ENCODE measurements at places on chromosomes 7 and 10.
A peak's percentile ranks its signal among the peaks of the same experiment; 100 is the strongest.

GRCh38 chr10:49286686-49287085, 12.3 kb upstream of the C10orf71 start:
- DNase-seq = no peak

GRCh38 chr10:50506861-50507573, 116.7 kb downstream of the SGMS1 start:
- DNase-seq = no peak

DNA sequence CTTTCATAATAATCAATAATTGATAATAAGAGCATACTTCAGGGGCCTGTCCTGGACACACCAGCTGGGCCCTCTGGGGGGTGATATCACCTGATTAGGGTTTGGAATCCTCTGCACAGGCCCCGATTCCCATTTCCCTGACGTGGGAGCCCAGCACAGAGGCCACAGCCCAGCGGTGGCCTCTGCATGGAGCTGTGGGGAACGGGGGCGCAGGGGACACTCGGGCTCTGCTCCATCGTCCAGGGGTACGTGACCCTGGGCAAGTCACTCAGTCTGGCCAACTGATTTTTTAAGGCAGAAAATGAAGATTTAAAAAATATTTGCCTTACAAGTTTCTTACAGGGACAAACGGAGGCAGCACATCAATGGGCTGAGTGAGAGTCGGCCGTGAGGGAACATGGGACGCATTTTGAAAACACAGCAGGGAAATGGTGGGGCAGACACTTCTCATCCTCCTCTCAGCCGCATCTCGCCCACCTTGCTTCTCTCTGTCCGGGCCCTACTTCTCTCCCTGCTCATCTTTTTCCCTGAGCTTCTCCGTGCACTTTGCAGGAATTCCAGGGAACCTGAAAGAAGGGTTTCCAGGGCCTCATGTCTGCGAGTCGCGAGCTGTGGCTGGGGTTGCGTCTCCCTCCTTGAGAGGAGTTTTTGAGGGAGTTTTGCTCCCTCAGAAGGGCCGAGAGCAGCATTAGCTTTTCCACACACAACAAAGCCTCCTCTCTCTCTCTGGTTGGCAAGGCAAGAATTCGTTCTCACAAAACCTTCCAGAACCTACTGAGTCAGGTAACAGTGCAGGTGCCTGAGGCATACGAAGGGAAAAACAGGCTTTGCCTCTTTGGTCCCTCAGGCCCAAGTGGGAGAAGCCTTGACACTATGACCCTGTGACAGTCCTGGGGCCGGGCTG, 312.0 kb downstream of the WDR37 start:
- DNase-seq = no peak

DNA sequence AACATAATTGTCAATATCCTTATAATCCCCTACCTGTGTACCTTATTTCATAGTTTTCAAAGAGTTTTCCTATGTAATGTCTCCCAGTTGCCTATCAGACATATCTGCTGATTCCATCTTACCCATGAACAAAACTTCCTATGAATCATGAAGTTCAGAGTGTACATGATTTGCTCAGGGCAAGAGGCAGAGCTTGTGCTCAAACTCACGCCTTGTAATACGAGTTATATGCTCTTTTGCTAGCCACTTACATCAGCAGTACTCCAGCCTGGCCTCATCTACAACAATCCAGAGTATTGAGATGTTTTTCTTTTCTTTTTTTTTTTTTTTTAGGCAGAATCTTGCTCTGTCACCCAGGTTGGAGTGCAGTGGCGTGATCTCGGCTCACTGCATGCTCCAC, 11.8 kb downstream of the PKD2L1 start:
- DNase-seq = no peak

DNA sequence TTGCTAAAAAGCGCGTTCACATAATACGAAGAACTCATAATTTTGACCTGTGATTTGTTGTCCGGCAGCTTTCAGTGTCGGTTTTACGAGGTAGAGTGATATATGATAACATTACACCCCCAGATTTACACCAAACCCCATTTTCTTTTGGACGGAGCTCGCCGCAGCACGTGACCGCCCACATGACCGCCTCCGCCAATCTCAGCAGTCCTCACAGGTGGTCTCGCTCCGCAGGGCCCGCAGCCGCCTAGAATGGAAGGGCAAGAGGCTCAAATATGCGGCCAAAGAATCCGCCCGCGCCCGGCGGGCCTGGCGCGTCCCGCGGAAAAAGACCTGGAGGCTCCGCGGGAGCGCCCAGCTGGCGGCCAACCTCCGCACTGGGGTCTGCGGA, at the start of gene HOXA7:
TSS of gene HOXA7 (minus strand) at position 168 of the 391 bp plus-strand sequence. CDS start at position 38, 130 bp downstream.
- DNase-seq = no peak

DNA sequence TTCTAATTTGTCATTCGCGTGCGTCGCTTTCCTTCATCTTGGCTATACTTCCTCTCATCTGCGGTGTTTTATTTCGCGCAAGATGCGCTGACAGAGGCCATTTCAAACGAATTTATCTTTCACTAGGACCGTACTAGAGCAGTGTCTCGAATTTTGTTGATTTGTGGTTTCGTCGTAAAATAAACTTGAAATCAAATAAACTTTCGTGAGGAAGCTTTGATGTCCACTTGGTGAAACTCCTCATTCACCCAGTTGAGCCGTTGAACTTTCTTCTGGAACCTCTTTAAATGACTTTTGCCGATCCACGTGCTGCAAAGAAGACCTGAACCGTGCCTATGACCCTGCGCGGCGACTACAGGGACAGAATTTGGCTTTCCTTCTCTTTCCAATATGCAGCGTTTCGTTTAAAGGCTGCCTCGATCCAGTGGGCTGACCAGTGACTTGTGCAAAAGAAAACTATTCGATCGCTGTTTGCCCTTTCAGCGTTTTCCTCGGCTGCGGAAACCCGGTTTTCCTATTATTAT, 163.9 kb upstream of the PPP1R3A start:
- no peak for DNase-seq

- no peak for DNase-seq
Observed at GRCh38 chr10:580778-581177, 108.7 kb downstream of the DIP2C start.

GRCh38 chr10:130519791-130520190, 383.6 kb downstream of the GLRX3 start:
- DNase-seq = no peak

DNA sequence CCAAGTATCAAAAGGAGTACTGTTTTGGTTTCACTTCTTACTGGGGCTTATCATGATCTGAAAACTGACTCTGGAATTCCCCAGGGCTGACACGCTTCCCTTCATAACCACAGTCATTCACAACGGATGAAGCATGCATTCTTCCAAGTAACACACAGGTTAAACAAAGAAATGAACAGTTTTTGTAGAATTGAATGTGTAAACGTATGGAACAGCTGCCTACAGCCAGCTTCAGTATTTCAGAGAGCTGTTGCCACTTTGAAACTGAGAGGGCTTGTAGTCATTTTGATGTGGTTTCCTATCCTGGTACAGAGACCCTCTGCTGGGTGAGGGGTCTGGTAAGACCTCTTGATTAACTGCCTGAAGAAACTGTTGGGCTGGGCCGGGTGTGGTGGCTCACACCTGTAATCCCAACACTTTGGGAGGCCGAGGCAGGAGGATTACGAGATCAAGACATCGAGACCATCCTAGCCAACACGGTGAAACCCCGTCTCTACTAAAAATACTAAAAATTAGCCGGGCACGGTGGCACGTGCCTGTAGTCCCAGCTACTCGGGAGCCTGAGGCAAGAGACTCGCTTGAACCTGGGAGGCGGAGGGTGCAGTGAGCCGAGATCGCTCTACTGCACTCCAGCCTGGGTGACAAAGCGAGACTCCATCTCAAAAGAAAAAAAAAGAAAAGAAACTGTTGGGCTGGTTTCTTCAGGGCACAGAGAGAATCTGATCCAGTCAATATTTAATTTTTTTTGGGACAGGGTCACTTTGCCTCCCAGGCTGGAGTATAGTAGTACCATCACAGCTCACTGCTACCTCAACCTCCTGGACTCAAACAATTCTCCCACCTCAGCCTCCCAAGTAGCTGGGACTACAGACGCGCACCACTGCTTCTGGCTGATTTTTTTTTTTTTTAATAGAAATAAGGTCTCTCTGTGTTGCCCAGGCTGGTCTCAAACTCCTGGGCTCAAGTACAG, 4.7 kb downstream of the NFE2L3 start:
- no peak for DNase-seq

DNA sequence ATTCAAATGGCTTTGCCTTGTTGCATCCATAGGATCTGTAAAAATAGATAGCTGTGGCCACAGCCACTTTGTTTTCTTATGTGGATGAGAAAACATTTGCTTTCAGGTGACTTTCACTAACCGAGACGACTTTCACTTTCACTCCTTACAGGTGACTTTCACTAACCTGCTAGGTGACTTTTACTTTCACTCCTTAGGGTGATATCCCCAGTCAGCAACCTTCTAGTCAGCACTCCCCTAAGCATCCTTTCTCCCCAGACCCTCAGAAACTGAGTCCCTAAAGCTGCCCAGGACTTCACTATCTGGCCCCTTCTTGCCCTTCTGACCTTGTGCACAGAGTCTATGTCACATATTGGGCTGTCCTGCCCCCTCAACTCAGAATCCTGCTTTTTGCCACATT, 177.5 kb downstream of the RELN start:
- peak; percentile 66 for DNase-seq

Measured in NCI-H2029 (cell line).